ENCODE measurements at places on chromosomes 3 and 15.

DNA sequence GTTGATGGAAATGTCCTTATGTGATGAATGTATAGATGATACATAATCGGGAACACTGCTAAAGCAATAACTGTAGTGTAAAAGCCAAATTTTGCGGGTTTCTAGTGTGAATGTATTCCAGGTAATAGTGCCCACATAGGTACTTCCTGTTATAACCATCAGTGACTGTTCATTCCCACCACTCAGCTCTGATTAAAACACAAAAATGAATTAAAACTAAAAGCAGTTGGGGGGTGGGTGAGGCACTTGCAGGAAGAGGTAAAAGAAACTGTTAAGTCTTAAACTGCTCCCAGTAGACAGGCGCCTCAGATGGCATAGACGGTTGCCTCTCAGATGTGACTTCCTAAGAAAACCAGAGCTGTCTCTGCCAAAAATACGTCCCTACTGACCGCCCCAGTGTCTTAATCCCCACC is 893 bp upstream of the MTHFS start:
- no peak for DNase-seq

GRCh38 chr3:4716706-4717362 is 223.7 kb downstream of the ITPR1 start:
- DNase-seq, result no peak

DNA sequence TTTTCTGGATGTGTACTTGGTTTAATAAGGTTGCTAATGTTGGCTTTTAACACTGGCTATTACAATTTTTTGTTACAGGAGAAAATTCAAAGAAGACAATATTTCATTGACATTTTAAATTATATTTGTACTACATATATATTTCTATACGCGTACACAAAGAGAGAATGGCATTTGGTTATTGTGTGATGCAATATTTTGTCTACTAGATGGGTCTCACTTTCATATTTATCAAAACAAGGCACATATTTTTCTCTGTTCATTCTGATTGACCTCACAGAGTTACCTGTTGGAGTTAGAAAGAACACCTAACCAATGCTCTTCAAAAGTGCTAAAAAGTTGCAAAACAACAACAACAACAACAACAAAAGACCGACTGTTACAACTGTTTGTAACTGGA is 50.2 kb upstream of the VGLL3 start:
- no peak for DNase-seq

- no peak for DNase-seq
Observed at GRCh38 chr3:33071946-33072345, 25.0 kb downstream of the GLB1 start.

DNA sequence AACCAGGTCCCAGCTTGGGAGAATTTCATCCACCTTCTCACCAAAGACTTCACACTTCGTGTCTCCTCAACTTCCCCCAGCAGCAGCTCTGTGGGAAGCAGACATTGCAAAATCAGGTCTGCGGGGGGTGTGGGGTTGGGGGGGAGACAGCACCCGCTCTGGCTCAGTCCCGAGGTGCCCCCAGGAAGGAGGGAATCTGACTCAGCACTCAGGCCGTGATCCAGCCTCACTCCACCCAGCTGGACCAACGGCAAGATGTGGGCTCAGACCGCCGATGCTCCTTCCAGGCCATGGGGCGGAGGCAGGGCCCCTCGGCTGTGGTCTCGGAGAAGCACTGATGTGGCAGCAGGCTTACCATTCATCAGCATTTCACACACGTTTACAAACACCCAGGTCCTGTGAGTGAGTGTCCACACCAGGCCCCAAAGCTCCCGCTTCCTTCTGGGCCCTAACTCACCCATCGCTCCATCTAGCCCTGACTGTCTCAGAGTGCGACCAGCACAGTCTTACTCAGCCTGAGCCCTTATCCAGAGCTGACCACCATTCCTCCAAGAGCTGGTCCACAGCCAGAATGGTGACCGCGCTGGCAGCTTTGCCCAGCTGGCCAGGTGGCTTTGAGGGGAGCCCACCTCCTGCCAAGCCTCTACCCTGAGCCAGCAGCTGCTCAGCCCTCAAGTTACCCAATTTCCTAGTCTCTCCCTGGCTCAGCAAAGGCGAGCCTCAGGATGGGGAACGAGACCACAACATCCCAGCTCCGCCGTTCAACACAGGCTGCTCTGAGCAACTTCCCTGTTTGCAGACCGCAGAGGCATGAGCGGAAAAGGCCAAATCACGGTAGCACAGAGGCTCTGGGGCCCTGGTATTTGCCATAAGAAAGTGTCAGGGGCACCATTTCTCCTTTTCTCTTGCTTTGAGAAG is 3.3 kb downstream of the STAB1 start:
- no peak for DNase-seq

DNA sequence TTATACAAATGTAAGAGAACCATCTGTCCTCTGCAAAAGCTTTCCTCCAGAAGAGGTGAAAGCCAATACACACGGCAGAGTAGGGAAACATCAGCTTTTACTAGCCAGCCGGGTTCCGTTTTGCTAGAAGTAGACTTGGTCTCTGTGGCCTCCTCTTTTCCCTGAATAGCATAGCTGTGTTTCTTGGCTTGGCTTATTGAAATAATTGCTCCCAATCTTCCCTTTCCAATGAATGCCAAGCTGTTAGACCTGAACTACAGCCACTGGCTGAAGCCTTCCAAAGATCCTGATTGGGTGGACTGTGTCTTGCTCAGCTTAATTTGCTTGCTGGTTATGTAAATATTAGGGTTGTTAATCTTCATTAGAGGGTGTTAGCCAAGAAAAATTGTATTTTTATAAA is 157.8 kb upstream of the ROPN1 start:
- no peak for DNase-seq

GRCh38 chr3:114380233-114380651 is 86.4 kb downstream of the TIGIT start:
- DNase-seq, result no peak

GRCh38 chr3:112043621-112044201 is 9.2 kb downstream of the TMPRSS7 start:
- peak; percentile 13 for DNase-seq

GRCh38 chr3:17831366-17831765 is 88.9 kb upstream of the TBC1D5 start:
- no peak for DNase-seq

GRCh38 chr3:3509665-3510064 is 289.6 kb upstream of the LRRN1 start:
- DNase-seq, result no peak

DNA sequence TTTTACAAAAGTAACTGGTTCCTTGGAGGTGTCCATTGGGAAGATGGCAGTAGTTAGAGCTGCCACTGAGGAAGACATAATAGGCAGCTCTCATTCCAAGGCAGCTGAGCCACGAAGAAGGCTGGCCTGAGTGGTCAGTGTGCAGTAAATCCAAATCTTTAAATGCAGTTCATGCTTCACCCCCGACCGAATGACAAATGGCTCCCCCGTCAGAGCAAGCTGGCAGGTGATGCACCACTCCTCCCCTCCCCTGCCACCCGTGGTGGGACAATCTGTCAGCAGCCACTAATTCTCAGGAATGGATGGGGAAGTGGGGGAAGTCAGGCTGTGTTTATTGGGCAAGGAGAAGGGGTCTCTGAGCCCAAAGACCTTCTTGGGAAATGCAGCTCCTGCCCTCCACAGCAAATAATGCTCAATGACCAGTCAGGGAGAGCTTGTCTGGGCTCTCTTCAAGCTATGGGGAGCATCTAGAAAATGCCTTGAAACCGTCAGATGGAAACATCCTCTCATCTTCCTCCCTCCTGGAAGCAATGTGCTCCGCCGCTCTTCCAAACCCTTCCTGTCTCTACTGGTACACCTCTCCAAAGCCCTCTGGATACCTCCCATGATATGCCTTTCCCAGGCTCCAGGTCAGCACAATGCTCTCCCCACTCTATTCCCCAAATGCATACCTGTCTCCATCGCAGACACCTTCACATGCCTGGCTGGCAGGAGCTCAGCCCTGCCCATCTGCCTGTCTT is 65.4 kb downstream of the LIPC start:
- DNase-seq, result no peak

GRCh38 chr3:171824116-171824515 is 13.8 kb upstream of the PLD1 start:
- DNase-seq, result no peak

GRCh38 chr3:129575233-129575996 is 31.1 kb downstream of the PLXND1 start:
- no peak for DNase-seq

DNA sequence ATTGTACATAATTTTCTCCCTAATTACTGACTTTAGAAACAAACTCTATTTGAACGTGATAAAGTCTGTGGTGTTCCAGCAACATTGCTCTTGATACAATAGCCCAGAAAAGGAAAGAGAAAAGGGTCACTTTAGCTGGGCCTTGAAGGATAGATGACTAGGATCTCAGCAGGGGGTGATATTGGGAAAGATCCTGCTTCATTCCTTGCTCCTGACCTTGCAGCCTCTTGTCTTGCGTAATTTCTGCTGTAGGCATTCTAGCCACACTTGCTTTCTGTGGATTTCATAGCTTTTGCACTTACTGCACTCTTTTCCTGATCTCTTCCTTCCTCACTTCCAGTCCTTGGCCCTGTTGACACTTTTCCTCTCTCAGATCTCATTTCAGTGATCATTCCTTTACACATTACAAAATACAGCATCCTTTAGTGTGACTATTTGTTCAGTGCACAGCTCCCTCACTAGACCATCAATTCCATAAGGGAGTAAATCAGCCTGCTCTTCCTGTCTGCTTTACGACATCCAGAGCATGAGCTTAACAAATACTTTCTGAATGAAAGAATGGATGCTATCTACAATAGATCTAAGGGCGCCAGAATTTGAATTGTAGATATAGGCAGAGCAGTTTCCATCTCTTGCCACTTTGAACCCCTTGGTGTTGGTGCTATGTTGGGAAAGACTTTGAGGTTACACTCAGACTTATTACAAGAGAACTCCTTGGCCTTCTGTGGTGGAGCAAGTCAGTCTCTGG is 559.6 kb upstream of the MDFIC2 start:
- DNase-seq, result no peak

DNA sequence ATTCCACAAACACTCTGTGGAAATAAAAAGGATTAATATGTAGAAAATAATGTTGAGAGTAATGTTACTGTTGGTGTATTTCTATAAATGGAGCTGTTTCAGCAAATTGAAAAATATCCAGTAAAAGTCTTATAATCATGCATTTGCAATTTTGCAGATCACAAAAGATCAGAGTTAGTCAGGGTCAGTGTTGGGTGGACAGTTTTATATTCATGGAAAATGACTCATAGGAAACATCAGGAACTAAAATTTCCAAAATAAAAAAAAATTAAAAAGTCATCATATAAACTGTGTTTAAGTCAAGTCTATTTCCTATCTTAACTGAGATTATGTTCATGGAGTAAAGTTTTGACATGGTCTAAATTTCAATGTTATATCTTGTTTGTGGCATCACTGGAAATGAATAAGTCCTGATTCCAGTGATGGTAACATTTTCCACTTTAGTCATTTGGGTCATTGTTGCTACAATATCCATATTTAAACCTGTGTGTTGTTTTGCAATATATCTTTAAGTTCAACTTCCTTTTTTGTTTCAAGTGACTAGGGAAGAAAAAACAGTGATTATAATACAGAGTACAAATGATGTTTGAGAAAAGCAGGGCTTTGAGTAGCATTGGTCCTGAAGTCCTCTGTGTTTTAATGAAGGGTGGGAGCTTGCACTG is 37.8 kb downstream of the MITF start:
- no peak for DNase-seq

DNA sequence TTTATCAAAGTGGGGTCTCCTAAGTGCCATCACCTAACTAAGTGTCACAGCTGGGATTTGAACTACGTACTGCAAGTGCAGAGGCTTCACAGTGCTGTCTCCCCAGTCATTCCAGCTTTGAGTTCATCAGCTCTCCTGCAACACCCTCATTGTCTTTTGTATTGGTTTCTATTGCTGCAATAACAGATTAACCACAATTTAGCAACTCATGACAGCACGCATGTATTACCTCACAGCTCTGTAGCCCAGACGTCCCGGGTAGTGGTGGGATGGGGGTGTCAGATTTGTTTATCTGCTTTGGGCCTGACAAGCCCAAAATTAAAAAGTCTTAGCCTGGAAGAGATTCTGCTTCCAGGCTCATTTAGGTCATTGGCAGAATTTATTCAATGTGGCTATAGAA is 220.5 kb upstream of the LRRN1 start:
- DNase-seq, result no peak

DNA sequence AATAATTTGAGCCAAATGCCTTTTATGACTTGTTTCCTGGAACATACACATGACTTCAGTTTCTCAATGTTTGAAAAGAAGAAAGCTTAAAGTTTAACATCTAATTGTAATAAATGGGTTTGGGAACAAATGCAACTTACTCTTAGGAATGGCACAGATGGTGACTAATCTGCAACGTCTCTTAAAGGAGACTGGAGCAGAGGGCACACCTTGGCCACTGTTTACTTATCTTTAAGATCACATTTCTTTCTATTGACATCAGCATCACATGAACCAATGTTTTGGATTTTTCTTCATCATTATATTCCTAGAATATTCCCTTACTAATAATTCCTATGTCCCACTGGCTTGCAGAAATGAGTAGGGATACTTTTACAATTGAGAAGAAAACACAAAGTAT is 229.5 kb downstream of the CHL1 start:
- no peak for DNase-seq

DNA sequence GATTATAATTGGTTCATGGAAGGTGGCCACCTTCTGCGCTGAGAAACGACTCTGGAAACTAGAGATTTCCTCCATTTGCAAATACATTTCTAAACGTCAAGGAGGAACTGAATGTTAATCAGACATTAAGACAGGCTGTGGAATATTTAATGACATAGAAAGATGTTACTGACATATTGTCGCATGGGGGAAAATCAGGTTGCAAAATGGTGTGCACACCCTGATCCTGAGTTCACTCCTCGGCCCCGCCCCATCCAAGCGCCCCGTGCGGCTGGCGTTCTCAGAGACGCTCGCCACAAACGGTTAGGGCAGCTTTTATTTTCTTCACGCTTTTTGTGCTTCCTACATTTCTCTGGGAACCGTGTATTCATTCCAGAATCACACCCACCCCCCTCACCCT is 10.7 kb downstream of the H1-8 start:
- no peak for DNase-seq

- no peak for DNase-seq
Observed at GRCh38 chr15:100733101-100733842, 130.9 kb downstream of the ASB7 start.

- DNase-seq, result no peak
Observed at GRCh38 chr3:908839-909238, 184.0 kb upstream of the CNTN6 start.

GRCh38 chr3:183142199-183142598 is 20.3 kb downstream of the LAMP3 start:
- DNase-seq, result no peak

GRCh38 chr3:107710851-107711250 is 188.1 kb downstream of the BBX start:
- DNase-seq, result no peak

DNA sequence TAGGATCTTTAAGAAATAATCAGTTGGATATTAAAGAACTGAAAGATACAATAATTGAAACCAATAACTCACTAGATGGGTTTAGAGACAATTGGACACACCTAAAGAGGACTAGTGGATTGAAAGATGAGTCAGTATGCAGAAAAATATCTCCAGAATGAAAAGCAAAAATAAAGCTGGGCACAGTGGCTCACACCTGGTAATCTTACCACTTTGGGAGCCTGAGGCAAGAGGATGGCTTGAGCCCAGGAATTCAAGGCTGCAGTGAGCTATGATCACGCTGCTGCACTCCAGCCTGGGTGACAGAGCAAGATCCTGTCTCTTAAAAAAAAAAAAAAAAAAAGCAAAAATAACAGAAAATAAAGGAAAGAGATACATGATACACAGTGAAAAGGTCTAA is 37.4 kb upstream of the CCDC174 start:
- DNase-seq, result no peak
